Activated CD4-positive, alpha-beta T cell treated with anti-CD3 and anti-CD28 coated beads for 1 hour (primary cell): ENCODE measurements at places on chromosomes 16 and 17.
A peak's percentile ranks its signal among the peaks of the same experiment; 100 is the strongest.

DNA sequence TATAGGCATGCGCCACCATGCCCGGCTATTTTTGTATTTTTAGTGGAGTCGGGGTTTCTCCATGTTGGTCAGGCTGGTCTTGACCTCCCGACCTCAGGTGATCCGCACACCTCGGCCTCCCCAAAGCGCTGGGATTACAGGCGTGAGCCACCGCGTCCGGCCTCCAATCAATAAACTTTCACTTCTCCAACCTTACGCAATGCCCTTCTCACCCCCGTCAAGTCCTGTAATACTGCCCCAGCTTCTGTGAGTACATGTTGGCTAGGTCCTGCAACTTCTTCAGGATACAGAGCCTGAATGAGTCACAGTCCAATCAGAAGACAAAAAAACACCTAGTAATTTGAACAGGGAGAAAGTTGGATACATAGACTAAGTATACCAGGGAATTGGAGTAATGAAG lies 47.1 kb upstream of the PHOSPHO1 start:
- DNase-seq, result no peak

- DNase-seq, result no peak
Observed at GRCh38 chr17:40462343-40463121, 19.3 kb downstream of the IGFBP4 start.

- no peak for DNase-seq
Observed at GRCh38 chr17:38653679-38654078, 21.1 kb downstream of the EPOP start.

DNA sequence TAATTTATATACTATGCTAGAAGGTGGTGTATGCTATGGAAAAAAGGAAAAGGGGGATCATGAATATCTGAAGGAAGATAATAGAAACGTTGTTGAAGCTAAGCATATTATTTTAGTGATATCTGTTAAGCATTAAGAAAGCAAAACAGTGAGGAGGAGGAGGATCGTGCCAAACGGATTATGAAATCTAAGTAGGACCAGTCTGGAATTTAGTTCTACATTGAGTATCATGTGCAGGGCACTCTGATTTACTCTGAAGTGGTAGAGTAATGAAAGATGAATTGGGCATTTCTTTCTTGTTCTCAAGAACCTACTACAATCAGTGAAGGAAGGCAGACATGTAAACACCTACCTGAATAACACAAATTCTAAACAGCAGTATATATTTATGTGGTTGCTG lies 195.3 kb downstream of the CYB561 start:
- DNase-seq, result no peak

DNA sequence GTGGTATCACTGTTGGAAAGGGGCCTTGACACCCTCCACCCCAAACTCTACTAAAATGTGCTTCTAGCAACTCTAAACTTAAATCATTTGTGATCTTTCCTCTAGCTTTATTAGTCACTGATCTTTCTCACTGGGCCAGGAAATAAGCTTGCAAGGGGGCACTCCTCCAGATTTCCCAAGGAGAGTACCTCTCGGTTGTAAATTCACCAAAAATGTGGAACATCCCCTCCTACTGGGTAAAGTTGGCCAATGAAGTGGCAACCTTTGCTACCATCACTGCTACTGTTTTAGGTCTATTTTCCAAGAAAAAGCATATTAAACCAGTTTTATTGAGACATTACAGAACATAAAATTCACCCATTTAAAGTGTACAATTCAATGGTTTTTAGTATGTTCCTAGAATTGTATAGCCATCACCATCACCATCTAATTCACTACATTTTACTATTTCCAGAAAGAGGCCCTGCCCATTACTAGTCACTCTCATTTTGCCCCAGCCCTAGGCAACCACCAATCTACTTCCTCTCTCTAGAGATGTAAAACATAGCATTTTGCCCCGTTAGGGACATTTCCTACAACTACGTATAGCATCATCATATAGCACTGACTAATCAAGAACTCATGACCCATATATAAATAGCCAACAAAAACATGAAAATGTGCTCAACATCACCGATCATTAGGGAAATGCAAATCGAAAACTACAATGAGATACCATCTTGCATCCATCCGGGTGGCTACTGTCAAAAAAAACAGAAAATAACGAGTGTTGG lies 44.6 kb upstream of the ADCY9 start:
- no peak for DNase-seq

GRCh38 chr17:35087731-35088355 lies 24.3 kb upstream of the RFFL start:
- DNase-seq, result no peak

- no peak for DNase-seq
Observed at GRCh38 chr16:54389836-54390494, 103.4 kb upstream of the IRX3 start.

- no peak for DNase-seq
Observed at GRCh38 chr17:13002761-13003453, 14.9 kb downstream of the ELAC2 start.

GRCh38 chr16:10920726-10921427 lies 21.4 kb downstream of the DEXI start:
- DNase-seq, result no peak

- no peak for DNase-seq
Observed at GRCh38 chr16:75282466-75283281, 31.2 kb upstream of the BCAR1 start.

DNA sequence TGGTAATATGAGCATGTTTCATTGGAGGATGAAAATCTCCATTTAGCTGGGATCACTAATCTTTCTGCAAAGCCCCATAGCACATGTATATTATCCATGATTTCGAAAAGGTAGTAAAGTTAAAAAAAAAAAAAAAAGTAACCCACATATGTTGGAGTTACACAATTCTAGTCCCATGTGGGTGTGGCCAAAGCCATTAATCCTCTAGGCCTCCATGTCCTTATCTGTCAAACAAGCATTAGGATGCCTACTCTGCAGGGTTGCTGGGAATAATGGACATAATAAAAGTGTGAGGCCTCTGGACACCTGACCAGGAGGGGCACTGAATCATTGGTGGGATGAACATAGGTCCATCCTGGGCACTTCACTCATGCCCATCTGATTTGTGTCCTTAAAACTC lies 29.2 kb upstream of the VAT1L start:
- DNase-seq, result no peak

- DNase-seq, result no peak
Observed at GRCh38 chr17:18919963-18920362, 32.0 kb upstream of the SLC5A10 start.

- no peak for DNase-seq
Observed at GRCh38 chr17:61461586-61461966, 9.4 kb downstream of the TBX4 start.

- no peak for DNase-seq
Observed at GRCh38 chr16:61002479-61003204, 1033.6 kb downstream of the CDH8 start.

DNA sequence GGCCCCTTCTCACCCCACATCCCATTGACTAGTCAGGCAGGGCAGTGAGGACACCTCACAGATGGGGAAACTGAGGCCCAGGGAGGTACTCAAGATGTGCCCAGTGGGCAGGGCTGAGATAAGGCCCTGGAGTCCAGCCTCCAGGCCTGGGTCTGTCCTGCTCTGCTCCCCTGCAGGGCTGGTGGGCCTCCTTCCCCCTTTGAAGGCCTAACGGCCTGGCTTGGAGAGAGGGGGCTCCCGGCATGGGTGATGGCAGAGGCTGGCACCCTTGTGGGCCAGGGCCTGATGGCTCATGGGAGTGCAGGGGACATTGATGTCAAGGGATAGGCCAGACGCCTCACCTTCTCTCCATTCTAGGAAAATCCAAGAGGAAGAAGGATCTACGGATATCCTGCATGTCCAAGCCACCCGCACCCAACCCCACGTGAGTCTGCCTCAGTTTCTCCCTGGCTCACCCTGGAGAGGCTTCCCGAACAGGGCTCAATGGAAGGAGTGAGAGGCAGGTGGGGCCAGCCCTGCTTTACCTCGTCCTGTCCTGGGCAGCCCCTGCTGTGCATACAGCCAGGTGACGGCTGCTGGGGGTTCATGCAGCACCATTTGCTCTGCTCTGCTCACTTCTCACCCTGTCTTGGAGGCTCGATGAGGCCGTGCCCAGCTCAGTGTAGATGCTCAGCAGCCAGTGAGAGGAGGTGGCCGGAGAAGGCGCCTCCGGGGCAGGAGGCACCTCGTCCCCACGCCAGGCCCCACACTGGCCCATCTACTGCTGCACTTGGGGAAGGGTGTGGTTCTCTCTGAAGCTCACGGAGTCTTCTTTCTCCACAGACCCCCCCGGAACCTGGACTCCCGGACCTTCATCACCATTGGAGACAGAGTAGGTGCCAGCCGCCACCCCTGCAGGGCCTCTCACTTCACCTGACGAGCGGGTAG lies 13.8 kb downstream of the MAP2K3 start:
- DNase-seq, result no peak

- DNase-seq, result no peak
Observed at GRCh38 chr17:9258115-9259015, 237.1 kb downstream of the NTN1 start.

- DNase-seq, result no peak
Observed at GRCh38 chr16:11139326-11140097, 116.5 kb downstream of the SOCS1 start.

DNA sequence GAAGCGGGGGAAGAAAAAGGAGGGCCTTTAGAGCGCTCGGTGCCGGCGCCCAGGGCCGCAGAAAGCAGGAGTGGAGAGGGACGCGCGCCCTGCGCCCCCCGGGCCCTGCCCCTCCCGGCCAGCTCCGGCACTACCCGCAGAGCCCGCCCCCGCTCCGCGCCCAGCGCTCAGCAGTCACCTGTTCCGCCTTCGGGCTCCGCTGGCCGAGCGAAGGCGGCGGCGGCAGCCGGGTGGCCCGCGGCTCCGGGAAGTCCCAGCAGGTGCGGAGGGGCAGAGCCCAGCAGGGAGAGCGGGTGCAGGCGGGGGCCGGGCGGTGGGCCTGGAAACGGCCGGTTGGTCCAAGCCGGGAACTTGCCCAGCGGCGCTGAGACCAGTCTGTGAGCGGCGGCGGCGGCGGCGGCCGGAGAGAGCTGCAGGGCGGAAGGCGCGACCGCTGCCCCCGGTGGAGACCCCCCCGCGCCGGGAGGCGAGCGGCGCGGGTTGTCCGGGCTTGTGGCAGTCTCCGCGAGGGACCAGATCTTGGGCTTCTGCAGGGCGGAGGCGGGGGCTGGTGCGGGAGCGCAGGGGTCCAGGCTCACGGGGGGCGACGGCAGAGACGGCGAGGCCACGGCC lies 2.2 kb downstream of the IRX3 start:
- DNase-seq, result no peak

DNA sequence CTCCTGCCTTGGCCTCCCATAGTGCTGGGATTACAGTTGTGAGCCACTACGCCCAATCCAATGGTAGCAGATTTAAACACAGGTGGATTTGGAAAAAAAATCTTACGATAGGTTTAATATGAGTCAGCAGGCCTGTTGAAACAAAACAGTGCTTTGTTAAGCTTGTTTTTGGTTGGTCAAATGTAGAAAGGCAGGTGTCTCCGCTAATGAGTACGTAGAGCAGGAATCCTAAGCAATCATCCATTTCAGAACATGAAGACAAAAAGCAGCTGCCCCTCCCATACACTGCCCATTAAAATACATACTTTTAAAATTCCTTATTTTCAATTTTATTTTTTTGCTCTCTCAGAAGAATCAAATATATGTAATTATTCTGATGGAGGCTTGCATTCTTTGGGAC lies 1.9 kb upstream of the WWOX start:
- DNase-seq, result no peak

- no peak for DNase-seq
Observed at GRCh38 chr17:65936013-65936412, 255.9 kb downstream of the CEP112 start.

GRCh38 chr17:35498448-35499178 lies 38.9 kb downstream of the SLFN12L start:
- DNase-seq, result no peak

- DNase-seq, result no peak
Observed at GRCh38 chr17:1153795-1154546, 25.8 kb downstream of the ABR start.

- DNase-seq, result no peak
Observed at GRCh38 chr17:27233059-27233458, 60.9 kb upstream of the WSB1 start.

- DNase-seq, result no peak
Observed at GRCh38 chr16:47995354-47995753, 160.4 kb downstream of the ABCC12 start.

- DNase-seq, result no peak
Observed at GRCh38 chr16:67470359-67470758, 10.6 kb downstream of the ATP6V0D1 start.

DNA sequence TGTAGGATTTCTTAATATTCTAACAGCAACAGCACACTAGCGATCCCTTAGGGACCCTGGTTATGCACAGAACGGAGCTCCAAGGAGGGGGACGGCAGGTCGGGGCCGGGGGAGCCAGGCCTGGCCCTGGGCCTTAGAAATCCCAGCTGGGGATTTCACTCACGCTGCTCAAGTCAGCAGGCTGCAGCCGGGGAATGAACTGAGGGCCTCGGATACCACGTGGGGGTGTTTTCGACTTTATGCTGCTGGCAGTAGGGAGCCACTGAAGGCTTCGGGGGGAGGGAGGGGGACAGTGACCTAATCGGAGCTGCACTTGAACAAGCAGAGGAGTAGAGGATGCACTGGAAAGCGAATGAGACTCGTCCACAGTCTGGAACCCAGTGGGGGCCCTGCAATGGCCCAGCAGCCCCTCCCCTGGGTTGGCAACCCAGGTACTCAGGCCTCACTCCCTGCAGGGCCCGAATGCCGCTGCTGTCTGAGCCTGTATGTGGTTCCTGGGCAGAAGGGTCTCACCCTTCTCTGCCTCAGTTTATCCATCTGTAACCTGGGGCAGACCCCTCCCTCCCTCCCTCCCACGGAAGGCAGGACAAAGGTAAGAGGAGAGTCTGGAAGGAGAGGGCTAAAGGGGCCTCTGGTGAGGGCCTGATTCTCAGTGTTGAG lies 53.7 kb downstream of the RPH3AL start:
- DNase-seq, result no peak

- peak; percentile 63 for DNase-seq
Observed at GRCh38 chr16:12819126-12820117, 15.7 kb upstream of the CPPED1 start.

GRCh38 chr17:74368341-74369081 lies 1.2 kb downstream of the GPR142 start:
- peak; percentile 59 for DNase-seq

DNA sequence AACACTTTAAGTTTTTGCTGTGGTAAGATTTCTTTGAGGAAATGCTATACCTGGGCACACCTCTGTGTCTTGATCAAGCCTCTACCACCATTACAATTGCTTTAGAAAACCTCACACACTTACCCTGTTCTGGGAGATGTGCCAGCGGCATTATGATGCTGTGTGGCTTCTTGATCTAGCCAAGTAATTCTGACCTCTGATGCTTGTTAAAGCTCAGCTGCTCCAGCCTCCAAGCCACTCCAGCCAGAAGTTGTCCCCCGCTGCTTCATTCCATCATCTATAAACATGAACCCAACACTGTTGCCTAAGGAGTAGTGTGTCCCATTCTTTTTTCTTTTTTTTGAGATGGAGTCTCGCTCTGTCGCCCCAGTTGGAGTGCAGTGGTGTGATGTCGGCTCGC lies 60.1 kb downstream of the CYLD start:
- DNase-seq, result no peak

GRCh38 chr16:23838485-23839142 lies 2.8 kb downstream of the PRKCB start:
- DNase-seq, result no peak

GRCh38 chr17:83143817-83144231 lies 64.4 kb downstream of the METRNL start:
- DNase-seq, result no peak
